DMS 273 treated with DMSO at 0.1 percent for 48 hours (cell line): ENCODE measurements at places on chromosomes 13 and 19.

DNA sequence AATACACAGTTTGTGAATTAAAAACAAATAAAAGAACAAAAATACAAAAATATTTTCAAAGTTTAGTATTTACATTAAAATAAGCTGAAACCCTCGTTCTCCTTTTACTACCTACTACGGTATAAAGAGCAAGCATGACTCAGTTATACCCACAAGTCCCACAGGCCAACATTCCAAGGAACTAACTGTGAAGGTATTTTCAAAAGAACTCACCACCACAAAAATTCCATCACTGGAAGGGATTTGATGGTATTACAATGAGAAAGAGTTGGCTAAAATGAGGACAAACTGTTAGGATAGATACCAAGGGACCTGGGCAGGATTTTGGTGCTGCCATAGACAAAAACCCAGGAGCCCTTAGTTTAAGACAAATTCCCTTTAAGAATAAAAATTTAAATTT, 122.7 kb downstream of the TBC1D4 start:
- DNase-seq: no peak

GRCh38 chr13:38008636-38009035, 139.1 kb upstream of the TRPC4 start:
- no peak for DNase-seq

GRCh38 chr19:48963371-48964204, 1.5 kb upstream of the FTL start:
- no peak for DNase-seq

GRCh38 chr19:16030964-16031871, 45.1 kb upstream of the TPM4 start:
- no peak for DNase-seq

GRCh38 chr13:110700641-110701040, 5.3 kb downstream of the CARS2 start:
- DNase-seq: no peak

- no peak for DNase-seq
Measured at GRCh38 chr13:39350461-39350881, 252.5 kb downstream of the LHFPL6 start.

- DNase-seq: no peak
Measured at GRCh38 chr13:85969331-85969730, 170.1 kb upstream of the SLITRK6 start.

GRCh38 chr19:34151439-34151838, 20.9 kb upstream of the LSM14A start:
- DNase-seq: no peak

DNA sequence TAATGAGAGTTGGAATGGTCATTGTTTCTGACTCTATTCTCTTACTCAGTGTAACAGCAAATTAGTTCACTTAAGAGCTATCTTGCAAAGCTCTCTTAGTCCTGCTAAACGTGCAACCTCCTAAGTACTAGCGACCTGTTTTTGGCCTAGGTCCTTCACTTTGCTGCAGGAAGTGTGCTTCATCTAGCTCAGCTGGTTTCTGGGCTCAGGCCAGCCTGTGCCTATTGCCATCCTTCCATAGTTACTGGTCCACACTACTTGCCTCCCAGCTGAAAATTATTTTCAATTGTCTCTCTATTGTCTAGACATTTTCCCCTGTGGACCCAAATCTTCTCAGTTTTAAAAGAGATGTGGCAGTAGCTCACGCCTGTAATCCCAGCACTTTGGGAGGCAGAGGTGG, 561.3 kb downstream of the FGF9 start:
- no peak for DNase-seq

- DNase-seq: no peak
Measured at GRCh38 chr13:30689752-30690151, 45.6 kb upstream of the ALOX5AP start.

- DNase-seq: no peak
Measured at GRCh38 chr13:70568571-70568970, 460.3 kb upstream of the KLHL1 start.

- no peak for DNase-seq
Measured at GRCh38 chr19:12880551-12881171, 588 bp downstream of the DNASE2 start.

- no peak for DNase-seq
Measured at GRCh38 chr19:663682-664117, 686 bp upstream of the RNF126 start.

DNA sequence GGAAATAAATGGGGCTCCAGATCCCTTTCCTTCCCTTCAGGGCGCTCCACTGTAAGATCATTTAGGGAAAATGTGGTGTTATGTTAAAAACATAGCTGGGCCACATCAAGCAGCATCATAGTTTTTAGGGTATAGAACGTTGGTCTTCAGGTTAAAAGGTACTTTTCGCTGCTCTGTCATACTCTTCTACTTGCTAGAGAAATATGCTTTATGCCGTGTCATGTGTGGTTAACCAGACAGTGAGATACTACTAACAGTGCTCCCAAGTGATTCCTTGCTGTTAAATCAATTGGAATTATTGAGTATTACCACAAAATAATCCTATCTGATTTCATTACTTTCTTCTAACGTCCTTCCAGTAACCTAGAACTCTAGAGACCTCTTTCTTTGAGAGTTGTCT, 1.1 kb upstream of the NDFIP2 start:
- DNase-seq: no peak

- DNase-seq: no peak
Measured at GRCh38 chr19:46606681-46607447, 5.7 kb downstream of the CALM3 start.

DNA sequence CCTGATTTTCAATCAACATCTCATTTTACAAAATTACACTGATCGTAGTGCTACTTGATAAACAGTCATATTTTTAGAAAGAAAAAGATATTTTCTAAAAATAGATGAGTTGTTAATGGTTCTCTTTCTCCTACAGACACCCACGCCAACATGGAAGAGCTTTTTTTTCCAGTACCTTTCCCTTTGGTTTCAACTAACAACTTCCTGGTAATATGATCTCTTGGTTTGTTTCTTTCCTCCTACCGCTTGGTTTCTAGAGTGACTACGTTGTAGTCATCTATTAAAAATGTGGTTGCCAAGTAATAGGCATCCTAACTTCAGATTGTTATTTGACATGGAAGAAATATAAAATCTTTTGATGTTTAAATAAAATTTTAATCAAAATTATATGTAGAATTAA, 189.0 kb downstream of the LACC1 start:
- no peak for DNase-seq

GRCh38 chr19:47630594-47630993, 21.7 kb downstream of the BICRA start:
- no peak for DNase-seq

GRCh38 chr19:7902796-7903243, 857 bp upstream of the MAP2K7 start:
- DNase-seq: no peak

DNA sequence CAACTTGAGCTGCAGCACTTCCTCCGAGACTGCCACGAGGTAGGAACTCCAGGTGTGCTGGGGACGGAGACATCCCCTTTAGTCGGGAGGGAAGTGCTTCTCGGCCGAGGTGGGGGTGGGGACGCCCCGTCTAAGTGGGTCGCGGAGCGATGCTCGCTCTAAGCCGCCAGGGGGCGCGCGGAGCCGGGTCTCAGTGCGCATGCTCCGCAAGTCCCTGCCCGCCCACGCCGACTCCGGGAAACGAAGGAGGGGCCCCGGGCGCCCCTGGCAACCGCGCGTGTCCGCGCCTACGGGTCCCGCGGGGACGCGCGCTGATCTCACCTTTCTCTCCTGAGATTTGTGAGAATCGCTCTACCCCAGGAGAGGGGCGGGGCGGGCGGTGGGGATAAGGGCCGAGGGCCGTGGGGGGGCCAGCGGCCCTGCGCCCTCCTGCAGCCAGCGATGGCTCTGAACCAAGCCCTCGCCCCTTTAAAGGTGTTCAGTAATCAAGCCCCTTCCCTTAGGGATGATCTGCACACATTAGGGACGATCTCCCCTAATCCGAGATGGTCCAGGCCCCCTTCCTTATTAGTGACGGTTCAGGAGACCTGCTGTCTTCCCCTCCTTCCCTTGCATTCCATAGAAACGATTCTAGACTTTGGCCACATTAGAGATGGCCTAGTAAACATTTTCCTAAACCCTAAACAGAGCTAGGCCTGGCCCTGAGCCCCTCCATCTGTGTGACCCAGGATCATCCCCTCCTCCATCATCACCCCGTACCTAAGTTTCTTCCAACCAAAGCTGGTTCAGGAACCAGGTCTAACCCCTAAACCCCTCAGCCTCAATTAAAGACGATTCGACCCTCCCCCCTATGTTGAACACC, 47.3 kb upstream of the SHKBP1 start:
- DNase-seq: peak; percentile 46

DNA sequence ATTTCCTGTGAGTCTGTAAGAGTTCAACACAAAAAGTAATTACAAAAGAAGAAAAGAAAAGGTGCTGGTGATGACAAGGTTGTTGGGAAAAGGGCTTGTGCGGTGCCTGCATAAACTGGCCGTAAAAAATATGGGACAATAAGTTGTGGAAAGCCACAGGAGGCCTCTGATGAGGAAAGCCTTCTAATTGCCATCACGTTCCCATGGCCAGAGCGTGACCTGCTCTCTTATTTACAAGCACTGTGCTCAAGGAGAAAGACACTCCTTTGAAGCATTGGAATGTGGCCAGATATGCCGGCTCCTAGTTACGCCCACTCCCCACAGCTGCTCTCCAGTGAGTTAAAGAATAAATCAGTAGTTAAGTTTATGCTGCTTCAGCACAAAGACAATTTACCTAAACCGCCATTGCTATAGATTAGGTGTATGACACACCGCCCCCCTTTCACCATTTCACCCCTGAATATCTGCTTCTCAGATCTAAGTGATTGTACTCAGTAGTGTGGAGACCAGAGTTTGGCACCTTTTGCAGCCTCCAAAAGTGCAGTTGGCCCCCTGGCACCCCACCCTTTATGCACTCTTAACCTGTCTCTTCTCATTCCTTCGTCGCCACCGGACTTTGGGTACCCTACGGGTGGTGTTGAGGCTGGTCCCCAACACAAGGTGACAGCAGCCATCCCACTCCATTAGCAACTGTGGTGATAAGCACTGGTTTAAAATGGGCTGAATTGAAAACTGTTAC, 8.1 kb upstream of the PGLYRP1 start:
- no peak for DNase-seq

GRCh38 chr13:89382981-89383380, 1711.8 kb downstream of the SLITRK5 start:
- DNase-seq: no peak

DNA sequence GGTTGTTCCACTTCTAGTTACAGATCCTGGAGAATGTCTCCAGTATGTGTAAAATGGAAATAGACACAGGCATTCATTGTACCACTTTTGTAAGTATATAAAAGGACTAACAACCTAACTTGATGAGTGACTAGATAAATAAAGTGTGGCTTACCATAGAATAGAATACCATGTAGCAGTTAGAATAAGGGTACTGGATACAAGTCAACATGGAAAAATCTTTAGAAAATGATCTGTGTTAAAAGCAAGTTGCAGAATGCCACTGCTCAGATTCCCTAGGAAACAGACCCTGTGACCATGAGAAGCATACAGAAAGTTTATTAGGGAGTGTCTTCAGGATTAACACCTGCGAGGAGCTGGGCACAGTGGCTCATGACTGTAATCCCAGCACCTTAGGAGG, 25.9 kb upstream of the RNASEH2B start:
- DNase-seq: no peak

- no peak for DNase-seq
Measured at GRCh38 chr19:13042443-13043130, 47.3 kb downstream of the NFIX start.

DNA sequence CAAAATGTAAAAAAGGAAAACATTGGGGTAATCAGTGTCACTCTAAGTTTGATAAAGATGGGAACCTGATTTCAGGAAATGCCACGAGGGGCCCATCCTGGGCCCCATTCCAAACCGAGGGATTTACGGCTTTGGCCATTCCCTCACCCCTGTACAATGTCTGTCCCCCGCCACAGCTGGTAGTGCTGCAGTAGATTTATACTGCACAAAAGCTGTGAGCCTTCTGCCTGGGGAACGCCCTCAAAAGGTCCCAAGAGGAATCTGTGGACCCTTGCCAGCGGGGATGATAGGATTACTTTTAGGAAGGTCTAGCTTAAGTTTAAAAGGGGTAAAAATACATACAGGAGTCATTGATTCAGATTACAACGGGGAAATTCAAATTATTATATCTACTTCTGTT, 173.4 kb upstream of the SGCG start:
- no peak for DNase-seq

DNA sequence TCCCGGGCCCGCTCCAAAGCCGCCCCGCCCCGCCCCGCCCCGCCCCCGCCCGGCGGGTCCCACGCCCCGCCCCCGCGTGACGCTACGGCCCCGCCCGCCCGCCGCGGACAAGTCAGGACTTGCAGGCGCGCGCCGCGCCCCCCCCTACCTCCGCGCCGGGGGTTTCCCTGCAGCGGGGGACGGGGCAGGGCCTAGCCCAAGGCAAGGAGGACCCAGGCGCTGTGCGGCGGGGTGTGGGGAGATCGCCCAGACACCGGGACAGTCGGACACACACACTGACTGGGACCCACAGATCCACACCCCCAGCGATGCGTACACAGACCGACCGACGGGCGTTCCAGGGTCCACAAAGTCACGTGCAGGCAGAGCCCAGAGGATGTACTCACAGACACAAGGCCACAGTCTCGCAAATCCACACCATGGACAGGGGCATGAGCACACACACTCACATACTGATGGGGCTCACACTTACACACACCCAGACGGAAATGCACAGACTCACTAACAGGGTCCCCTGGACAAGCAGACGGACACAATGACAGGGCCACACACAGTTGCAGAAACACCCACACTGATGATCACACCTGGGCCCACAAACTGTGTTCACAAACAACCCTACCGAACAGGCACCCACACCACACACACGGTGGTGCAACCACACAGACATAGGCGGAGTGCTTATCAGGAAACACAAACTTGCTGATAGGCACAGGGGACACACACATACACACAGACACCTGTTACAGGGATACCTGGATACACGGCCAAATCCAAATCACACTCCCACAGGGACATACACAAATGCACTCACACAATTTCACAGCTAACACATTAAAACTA, 436 bp upstream of the BBC3 start:
- DNase-seq: no peak

- DNase-seq: no peak
Measured at GRCh38 chr19:14502334-14503092, 6.6 kb upstream of the GIPC1 start.

DNA sequence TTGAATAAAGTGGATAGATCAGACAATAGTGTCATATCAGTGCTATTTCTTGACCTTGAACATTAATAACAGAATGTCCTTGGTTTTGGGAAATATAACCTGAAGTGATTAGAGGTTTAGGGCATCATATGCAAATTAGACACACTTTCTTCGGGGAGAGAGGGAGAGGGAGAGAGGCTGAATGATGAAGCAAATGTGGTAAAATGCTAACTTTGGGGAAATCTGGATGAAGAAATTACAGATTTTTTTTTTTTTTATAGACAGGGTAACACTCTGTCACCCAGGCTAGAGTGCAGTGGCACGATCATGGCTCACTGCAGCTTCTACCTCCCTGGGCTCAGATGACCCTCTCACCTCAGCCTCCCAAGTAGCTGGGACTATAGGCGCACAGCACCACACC, 3.9 kb upstream of the NCR1 start:
- DNase-seq: no peak

GRCh38 chr19:58304748-58305064, 471 bp upstream of the ERVK3-1 start:
- DNase-seq: peak; percentile 61

- no peak for DNase-seq
Measured at GRCh38 chr13:41008349-41008980, 10.7 kb downstream of the ELF1 start.

GRCh38 chr13:22447132-22447886, 733.5 kb upstream of the SGCG start:
- DNase-seq: no peak
